ENCODE measurements at places on chromosomes 2 and 18.

- no peak for DNase-seq
Observed at GRCh38 chr2:31390324-31390723, 24.2 kb downstream of the XDH start.

DNA sequence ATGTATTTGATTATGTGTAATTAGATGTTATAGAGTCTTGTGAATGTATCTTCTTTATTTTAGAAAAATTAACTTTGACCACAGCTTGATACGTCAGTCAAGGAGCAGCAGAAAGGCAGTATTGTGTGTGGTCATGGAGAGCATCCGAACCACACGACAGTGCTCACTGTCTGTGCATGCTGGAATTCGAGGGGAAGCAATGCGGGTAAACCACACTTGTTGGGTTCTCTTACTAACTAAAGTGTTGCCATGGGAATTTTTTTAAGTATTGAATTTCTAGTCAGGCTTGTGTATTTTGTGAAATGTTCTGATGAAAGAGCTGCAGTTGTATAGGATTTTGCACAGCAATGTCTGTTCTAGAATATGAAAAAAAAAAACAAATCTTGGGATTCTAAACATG, 4.8 kb downstream of the PJVK start:
- DNase-seq = no peak

DNA sequence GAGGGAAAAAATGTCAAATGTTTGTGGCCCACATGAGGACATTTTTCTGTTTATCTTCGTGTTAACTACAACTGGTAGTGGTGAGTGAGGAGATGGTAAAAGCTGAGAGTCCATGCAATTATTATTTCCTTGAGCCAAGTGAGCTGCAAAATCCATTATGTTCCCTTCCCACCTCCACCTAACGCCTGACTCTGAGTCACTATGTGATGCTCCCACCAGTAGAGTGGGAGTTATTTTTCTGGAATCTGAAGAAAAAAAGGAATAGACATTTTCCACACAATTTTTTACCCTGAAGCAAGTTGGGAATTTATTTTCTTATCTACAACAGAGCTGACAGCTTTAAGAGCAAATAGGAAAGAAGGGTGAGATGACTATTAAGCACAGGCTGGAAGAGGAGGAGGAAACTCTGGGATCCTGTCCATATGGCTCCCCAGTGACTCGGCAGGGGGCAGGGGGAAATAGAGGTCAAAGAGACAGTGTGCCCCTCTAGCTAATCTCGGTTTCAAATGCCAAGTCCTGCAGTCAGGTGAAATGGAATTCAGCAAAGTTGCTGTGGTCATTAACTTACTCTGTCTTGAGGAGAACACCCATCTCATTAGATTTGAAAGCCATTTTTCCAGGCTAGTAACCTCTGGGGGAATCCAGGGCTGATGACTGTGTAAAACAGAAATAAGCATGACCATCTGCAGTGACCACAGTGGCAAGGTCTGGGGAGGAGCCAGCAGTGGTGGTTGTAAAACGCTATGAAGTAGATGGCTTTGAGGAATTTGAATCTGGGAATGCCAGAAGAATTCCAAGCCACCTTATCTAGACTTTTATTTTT, 463.9 kb downstream of the STK39 start:
- DNase-seq = peak; percentile 4

DNA sequence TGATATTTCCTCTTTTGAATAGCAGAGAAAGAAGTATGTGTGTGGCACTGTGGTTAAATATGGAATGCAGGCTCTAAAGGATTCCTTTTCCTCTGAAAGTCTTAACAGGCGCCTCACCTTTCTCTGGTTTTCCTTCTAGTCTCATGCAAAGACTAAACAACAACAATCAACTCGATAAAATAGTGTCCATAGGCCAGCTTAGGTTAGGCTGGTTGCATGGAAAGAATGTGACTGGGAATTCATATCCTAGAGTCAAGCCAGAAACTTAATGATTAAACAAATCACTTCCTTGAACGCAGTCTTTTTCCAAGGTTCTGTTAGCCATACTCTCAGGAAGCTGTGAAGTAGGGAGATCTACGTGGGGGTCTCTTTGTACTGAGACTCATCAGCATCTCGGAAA, 800.8 kb upstream of the ID2 start:
- DNase-seq = no peak

GRCh38 chr2:72012886-72013574, 134.6 kb downstream of the CYP26B1 start:
- no peak for DNase-seq

Data from amygdala (tissue), 56 donors.